ENCODE measurements at places on chromosomes 3 and 15.

GRCh38 chr15:70050970-70051369 lies 46.7 kb downstream of the TLE3 start:
- no peak for DNase-seq

- peak; percentile 15 for DNase-seq
Observed at GRCh38 chr15:82680200-82681102, 29.2 kb downstream of the AP3B2 start.

GRCh38 chr15:42914728-42915497 lies 5.7 kb downstream of the TTBK2 start:
- no peak for DNase-seq

DNA sequence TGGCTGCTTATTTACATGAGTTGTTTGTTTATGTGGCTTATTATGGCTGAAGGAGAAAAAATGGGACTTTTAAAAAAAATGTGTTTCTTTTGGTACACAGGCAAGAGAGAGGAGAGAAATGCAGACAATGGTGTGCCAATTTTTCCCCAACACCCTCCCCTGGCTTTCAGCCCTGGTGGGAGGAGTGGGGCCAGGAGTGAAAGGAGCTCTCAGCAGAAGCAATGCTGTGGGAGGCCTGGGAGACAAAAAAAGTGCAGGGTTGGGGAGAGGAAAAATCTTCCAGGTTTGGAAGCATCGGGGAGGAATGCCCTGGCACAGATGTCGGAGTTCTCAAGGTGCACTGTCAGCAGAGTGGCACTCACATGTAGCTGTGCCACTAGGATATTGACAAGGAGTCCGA lies 117.7 kb upstream of the FOXB1 start:
- DNase-seq, result no peak

DNA sequence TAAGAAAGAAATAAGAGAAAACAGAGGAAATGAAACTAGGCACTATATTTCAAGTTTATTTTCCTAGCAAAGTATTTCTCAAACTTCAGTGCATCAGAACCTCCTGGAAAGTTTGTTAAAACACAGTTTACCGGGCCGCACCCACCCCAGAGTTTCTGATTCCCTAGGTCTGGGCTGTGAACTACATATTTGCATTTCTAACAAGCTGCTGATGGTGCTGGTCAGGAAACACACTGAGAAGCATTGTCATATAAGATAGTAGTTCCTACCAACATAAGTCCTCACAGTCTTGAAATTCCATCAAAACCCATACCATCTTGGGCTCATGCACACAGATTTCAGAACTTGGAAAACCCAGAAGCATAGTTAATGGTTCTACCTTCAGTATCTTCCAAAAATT lies 8.3 kb downstream of the SLC9A9 start:
- DNase-seq, result no peak

GRCh38 chr3:66778777-66779176 lies 219.3 kb upstream of the KBTBD8 start:
- no peak for DNase-seq

DNA sequence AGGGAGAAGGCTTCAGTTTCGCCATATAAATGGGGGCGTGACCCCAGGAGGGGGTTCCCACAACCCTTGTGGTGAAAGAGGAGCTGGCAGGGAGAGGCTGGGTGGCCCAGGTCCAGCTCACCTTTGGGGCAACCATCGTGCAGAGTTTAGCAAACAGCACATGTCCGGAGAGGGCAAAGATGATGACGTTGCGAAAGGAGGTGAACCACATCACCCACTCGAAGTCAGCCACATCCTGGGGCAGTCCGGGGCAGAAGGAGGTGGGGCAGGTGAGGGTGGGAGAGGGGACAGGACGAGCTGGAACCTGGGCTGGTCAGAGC lies 3.7 kb downstream of the HHATL start:
- no peak for DNase-seq

GRCh38 chr15:44673639-44674038 lies 10.2 kb upstream of the SPG11 start:
- DNase-seq, result no peak

GRCh38 chr15:49458145-49458544 lies 35.1 kb downstream of the FGF7 start:
- no peak for DNase-seq

GRCh38 chr3:11547498-11547897 lies 96.2 kb downstream of the VGLL4 start:
- no peak for DNase-seq

DNA sequence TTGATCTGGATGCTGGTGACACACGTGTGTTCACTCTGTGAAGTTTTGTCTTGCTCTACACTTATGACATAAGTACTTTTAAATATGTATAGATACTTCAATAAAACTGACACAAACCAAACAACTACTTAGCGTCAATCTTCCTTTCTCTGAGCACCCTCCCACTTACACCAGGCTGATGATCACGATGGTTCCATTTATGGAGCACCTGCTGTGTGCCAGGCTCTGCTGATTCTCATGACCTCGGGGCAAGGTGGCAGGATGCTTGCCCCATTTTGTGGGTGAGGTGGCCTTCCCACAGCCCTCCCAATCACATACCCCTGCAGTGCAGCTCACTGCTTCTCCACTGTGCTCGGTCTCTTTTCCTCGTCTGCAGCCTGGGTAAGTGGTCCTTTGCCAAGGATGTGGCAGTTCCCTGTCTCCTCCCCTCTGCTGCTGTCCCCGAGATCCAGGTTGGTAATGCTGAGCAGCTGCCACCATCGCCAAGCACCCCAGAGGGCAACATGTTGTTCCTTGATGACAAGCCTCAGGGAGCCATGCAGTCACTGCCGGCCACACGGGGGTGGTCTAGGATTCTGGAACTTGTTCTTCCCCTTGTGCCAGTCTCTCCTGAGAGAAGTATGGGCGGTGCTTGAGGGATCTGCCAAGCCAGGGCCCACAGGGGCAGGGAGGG lies 20.6 kb upstream of the ADCY5 start:
- no peak for DNase-seq

GRCh38 chr3:31629054-31629453 lies 96.3 kb downstream of the STT3B start:
- DNase-seq, result no peak

GRCh38 chr3:136914739-136915138 lies 43.0 kb upstream of the IL20RB start:
- no peak for DNase-seq

- no peak for DNase-seq
Observed at GRCh38 chr3:194139814-194140391, 4.0 kb downstream of the HES1 start.

DNA sequence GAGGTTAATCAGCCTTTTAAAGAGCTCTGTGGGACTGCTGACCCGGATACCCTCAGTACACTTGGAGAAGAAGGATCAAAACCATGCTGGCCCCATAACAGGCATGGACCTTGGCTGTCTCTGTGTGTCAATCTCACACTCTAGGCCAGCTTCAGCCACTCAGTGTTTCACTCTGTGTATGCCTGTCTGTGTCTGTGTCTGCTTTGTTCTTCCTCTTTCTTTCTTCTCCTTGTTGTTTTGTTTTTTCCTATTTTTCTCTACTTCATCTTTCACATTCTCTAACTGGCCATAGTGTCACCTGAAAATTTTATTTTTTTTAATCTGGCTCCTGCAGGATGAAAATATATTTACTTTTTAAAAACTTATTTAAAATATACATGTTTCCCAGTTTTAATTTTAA lies 51.1 kb downstream of the SERP1 start:
- no peak for DNase-seq

DNA sequence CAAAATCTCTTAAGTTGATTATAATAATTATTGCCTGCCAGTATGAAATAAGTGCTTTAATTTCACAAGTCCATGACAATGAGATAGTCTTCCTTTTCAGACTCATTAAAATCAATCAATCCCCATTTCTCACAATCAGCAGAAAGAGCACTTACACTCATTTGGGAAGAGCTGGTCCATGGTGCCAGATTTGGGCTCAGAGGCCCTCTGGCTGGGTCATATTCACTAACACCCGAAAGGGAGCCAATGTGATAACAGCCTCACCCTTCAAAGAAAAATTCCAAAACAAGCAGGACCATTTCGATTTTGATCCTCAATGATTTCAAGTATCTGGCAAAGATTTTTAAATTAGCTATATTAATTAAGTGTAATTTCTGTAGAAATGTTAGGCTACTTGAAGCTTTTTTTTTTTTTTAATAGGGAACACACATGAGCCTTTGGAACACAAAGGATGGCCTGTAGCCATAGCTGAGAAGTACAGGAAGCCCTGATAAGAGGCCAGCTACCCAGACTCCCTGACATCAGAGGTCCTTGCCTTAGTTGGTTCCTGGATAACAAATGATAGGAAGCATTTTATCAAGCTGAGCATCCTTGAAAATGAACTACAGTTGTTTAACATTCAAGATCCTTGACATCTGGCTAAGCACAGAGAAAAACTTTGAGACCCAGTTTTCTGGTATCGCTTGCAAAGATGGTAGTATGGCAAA lies 17.1 kb downstream of the MCF2L2 start:
- DNase-seq, result no peak

- DNase-seq, result no peak
Observed at GRCh38 chr3:167843481-167843880, 108.0 kb downstream of the SERPINI1 start.

DNA sequence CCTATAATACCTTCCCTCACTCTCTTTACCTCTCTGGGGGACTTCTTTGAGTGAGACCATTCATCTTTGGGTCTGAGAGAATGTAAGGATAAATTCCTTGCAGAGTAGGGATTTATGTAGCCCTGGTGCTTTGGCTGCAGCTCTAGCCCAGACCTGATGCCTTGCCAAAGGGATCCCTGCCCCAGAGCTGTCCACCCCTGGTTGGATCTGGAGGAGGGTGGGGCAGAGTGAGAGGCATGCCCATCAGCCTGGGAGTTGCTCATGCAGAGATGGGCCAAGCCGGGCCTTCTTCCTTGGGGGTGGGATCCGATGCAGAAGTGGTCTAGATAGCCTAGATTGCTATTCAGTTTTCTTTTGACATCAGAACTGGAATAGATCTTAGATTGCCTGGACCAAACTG lies 31.5 kb downstream of the RTP1 start:
- no peak for DNase-seq

- peak; percentile 33 for DNase-seq
Observed at GRCh38 chr3:15113471-15113870, 14.5 kb upstream of the RBSN start.

GRCh38 chr15:35304389-35304788 lies 219.3 kb upstream of the NANOGP8 start:
- no peak for DNase-seq

GRCh38 chr15:32029862-32030781 lies at the start of gene CHRNA7:
Gene CHRNA7 (plus strand): TSS chr15:32030515. CDS start chr15:32030595, 80 bp downstream.
- peak; percentile 24 for DNase-seq

DNA sequence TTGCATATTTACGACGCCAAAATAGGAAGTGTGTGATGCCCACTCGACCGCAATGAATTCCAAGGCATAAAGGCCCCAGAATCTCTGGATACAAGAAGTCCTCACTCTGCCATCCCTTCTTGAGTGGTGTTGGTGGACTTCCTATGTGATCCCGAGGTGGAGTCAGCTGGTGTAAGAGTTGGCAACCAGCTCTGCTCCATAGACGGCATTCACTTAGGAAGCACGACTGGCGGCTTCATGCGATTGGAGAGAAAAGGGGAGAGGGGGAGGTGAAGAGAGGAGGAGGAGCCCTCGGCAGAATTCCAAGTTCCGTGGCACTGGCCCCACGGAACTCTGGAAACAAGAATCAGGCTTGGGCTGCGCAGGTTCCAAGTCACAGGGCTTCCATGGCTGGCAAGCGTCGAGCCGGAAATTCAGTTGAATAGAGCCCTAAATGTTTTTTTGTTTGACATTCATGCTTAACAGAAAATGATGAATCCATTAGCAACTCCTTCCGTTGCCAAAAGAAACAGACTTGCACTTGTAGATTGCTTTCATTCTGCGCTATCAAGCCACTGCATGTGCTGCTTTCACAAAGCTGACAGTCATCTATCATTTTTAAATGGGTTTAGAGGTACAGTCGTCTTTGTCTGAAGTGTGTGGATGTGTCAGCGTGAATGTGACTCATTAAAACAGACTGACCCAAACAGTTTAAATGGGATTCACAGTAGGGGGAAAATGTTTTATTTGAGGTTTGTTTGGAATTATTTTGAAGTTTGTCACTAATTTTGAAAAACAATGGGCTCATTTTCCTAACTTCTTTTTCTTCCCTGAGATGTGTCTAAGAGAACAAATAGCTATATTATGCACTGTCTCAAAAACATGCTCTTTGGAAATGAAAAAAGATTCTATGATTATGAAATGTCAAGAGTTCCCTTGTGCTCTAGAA lies 428.3 kb upstream of the ATP11B start:
- DNase-seq, result peak; percentile 100

DNA sequence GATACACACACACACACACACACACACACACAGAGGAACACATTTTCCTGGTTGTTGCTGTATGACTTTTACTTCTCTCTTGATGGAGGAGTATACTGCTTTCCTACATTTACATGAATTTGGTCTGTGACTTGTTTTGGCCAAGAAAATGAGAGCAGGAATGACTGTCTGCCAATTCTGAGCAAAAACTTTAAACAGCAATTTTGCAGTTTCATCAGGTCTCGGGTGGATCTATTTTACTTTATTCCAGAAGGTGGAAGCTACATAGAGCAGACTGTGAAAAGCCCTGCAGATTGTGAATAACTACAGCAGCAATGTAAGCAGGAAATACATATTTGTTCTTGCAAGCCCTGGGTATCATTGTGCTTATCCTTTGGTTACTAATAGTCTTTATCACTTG lies 1350.0 kb upstream of the EPHA6 start:
- DNase-seq, result no peak

GRCh38 chr3:139468399-139468798 lies 7.9 kb downstream of the RBP2 start:
- no peak for DNase-seq

DNA sequence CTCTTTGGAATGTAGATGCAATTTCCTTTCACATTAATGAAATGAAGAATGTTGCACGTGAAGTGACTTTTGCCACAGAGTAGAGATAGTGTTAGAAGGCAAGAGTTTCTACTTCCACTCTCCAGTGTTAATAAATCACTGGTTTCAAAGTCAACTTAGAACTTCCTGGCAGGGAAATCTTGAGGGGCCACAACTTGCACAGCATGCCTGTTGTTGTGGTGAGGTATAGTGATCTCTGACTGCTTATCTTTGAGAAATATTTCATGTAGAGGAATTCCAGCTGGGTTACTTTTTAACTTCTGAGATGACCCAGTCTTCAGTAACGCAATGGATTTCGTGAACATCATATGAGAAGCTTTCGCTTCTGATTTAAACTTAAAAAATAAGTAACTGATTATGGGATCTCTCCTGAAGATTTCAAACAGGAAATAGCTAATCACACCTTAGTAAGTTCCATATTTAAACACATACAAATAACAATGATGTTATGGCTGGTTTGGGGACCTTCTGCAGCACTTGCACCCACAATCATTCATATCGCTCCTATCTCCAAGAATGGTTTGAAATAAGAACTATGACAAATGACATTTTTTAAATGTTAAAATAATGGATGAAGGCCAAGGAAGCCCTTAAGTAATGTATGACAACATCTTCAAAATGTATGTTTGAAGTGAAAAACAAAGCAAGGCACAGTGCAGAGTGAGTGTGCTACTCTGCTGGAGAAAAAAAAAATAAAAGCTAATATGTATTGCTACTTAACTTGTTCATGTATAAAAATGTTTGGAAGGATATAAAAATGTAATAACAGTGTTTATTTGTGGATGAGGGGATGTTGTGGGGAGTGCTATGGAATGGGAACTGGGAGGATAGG lies 726.5 kb upstream of the NECTIN3 start:
- no peak for DNase-seq

- DNase-seq, result no peak
Observed at GRCh38 chr3:194327218-194328052, 23.7 kb downstream of the CPN2 start.
